ENCODE measurements at places on chromosomes 2 and 18.

GRCh38 chr2:38948387-38948882 lies 58.8 kb downstream of the ARHGEF33 start:
- DNase-seq: no peak

DNA sequence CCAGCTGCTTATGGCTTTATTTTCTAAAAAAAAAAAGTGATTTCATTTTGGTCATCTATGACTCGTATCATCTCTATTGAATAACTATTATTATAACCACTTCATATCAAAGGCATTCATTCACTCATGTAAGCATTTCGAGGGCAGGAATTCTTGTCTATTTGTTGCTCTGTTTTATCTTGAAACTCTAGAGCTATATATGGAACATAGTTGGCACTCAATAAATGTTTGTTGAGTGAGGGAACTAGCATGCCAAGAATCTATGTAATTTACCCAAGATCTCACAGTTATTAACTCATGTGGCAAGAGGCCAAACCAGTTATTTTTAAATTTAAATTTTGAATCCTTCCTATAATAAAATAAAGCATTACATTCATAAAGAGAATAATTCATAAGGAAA lies 470.1 kb downstream of the TMX3 start:
- DNase-seq: no peak

GRCh38 chr2:170457742-170458141 lies 257.4 kb upstream of the SP5 start:
- DNase-seq: no peak

DNA sequence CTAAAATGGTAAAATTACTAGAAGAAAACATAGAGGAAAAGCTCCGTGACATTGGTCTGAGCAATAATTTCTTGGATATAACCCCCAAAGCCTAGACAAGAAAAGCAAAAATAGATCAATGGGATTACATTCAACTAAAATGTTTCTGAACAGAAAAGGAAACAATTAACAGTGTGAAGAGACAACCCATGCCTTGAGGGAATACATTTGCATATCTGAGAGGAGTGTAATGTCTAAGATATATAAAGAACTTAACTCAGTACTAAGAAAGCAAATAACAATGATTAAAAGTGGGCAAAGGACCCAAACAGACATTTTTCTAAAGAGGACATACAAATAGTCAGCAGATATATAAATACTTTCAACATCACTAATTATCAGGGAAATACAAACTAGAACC lies 206.2 kb downstream of the VAPA start:
- DNase-seq: no peak

DNA sequence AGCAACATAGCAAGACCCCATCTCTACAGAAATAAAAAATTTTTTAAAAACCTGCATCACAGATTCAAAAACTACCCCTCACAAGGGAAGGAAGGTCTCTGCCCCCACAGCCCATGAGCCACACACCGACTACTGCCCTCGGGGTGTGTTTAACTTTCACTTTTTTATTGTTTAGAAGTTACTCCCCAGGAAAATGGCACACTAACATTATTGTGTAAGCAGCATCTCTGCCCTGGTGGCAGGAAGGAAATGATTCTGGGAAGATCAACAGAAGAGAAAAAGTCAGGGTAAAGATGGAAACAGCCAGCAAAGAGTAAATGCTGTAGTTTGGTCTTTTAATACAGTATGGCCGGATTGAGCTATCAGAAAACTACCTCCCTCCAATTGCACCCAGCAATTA lies 21.9 kb downstream of the TRABD2A start:
- DNase-seq: no peak

DNA sequence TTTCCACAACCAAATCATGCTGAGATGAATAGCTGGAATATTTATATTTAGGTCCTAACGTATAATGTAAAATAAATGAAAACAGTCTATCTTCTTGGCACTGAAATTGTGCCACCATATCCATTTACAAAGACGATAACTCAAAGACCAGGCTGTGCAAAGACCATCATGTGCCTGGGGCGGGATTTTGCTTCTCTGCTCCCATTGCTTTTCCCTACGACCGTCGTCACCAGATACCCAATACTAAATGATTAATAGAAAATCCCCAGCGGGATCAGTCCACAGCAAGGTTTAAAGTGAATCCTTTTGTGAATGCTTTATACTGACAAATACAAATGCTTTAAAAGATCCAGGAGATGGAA lies 194.3 kb upstream of the ARL4C start:
- no peak for DNase-seq

- no peak for DNase-seq
Observed at GRCh38 chr2:48567671-48568070, 37.7 kb downstream of the STON1 start.

- DNase-seq: peak; percentile 69
Observed at GRCh38 chr2:3651691-3652648, 6.0 kb upstream of the ALLC start.

GRCh38 chr2:240790370-240791220 lies 29.4 kb downstream of the KIF1A start:
- no peak for DNase-seq

- DNase-seq: no peak
Observed at GRCh38 chr2:81903534-81903933, 1599.0 kb upstream of the LRRTM1 start.

- no peak for DNase-seq
Observed at GRCh38 chr18:10142496-10143160, 228.8 kb downstream of the VAPA start.

DNA sequence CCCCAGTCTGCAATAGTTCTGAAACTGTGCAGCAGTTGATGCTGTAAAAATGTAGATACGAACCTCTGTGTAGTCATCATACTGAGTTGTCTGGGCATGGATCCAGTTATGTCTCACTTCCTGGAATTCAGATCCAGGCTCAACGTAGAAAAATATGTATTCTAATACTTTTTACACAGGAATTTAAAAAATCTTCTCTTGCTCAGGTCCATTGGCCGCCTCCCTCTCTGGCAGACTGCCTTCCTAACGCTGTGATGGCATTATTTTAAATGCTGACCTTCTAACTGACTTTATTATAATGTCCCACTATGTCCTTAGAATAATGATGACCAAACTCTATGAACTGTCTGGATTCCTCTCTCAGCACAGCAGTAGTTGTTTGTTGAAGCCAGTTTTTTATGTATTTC lies 119.6 kb downstream of the FEZ2 start:
- DNase-seq: no peak

- DNase-seq: no peak
Observed at GRCh38 chr2:127064642-127065250, 42.2 kb downstream of the BIN1 start.

- DNase-seq: no peak
Observed at GRCh38 chr2:182509-183122, 81.2 kb downstream of the SH3YL1 start.

- no peak for DNase-seq
Observed at GRCh38 chr2:212914392-212914791, 237.0 kb downstream of the IKZF2 start.

- DNase-seq: no peak
Observed at GRCh38 chr18:56789004-56789888, 138.1 kb downstream of the WDR7 start.

- no peak for DNase-seq
Observed at GRCh38 chr2:134023854-134024253, 230.0 kb upstream of the MGAT5 start.

DNA sequence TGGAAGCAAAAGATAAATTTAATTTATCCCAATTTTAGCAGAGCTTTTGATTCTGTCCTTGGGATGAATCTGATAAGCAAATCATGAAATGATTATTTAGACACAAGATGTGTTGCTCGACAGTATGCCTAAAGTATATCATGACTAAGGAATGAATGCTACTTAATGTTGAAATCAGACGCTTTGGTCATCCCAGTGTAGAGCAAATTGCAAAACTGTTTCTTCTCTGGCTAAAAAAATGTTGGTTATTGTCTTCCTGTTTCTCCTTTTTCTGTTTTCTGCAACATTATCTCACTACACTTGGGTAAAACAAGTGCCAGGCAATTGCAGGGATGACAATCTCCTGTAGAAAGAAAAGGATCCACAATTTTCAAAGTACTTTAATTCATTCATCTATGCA lies 66.4 kb downstream of the BABAM2 start:
- no peak for DNase-seq

- peak; percentile 36 for DNase-seq
Observed at GRCh38 chr2:238418196-238418998, 8.3 kb upstream of the ASB1 start.

GRCh38 chr18:73563901-73564472 lies 583.6 kb downstream of the FBXO15 start:
- DNase-seq: no peak

DNA sequence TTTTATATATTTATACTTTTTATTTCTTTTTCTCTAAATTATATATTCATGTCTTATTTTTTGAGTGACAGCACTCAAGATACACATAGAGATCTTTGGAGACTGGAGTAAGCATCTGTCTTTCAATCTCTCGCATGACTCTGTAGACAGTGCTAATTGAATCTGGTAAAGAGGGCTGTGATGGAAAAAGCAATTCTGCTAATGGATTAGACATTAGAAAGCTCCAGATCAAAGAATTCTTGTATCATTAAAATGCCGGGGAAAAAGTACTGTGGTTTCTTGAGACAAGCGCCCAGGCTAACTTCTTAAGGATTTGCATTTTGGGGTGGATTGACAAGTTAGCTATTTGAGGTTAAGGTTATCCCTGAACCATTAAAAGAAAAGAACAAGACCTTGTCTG lies 383.1 kb upstream of the TNP1 start:
- no peak for DNase-seq

GRCh38 chr2:73981081-73982001 lies 3.4 kb upstream of the TET3 start:
- DNase-seq: no peak

- DNase-seq: no peak
Observed at GRCh38 chr2:14896330-14897030, 264.0 kb downstream of the LRATD1 start.

GRCh38 chr2:238868067-238868524 lies 20.2 kb downstream of the TWIST2 start:
- DNase-seq: no peak

GRCh38 chr2:17544256-17544655 lies 3.8 kb downstream of the VSNL1 start:
- DNase-seq: no peak

GRCh38 chr2:239273280-239274234 lies 127.3 kb downstream of the HDAC4 start:
- no peak for DNase-seq

DNA sequence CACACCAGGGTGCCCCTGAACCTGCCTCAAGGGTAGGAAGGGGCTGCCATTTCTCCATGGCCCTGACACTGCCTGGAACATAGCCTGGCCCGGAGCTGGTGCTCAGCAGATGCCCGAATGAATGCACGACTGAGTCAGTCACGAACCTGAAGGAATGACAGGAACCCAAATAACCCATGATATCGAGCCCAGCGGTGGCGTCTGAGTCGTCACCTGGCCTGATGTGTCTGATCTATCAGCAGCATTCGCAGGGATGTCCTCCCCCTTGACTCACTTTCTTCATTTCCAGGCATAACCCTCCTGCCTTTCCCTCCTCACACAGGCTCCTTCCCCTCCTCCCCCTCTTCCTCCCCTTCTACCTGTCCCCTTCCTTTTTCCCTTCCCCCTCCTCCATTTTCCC lies 52.1 kb upstream of the SMAD7 start:
- DNase-seq: no peak

- no peak for DNase-seq
Observed at GRCh38 chr18:66560094-66560493, 43.8 kb downstream of the CDH19 start.

DNA sequence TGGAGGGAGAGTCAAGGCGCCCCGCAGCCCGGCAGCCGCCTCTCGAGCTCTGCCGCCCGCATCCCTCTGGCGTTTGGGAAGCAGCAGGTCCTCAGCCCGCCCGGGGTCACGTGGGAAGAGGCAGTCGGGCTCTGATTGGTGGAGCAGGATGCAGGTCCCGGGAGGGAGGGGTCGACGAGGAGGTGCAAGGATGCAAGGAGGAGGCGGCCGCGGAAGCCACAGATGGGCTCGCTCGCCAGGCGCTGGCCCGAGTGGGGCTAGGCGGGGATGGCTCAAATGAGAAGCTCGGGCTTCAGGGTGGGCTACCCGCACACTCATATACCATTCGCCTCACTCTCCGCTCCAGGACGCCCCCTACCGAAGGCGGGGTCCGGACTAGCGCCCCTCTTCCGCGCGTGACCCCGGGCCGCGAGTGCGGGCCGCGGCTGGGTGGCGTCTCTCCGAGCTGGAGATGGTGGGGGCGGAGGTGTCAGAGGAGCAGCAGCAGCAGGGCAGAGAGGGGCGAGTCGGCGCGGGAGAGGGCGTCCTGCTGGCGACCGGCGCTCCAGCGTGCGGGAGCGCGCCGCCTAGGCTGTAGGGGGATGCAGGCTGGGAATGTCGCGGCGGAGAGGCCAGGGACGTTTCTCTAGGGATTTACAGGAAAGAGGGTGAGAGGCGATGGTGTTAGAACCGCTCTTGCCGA lies at the start of gene TMEFF2:
Gene TMEFF2, minus strand, starts transcription at position 68 of the 682 bp plus-strand sequence. CDS start 409 bp downstream, outside the sequence.
- DNase-seq: peak; percentile 18

DNA sequence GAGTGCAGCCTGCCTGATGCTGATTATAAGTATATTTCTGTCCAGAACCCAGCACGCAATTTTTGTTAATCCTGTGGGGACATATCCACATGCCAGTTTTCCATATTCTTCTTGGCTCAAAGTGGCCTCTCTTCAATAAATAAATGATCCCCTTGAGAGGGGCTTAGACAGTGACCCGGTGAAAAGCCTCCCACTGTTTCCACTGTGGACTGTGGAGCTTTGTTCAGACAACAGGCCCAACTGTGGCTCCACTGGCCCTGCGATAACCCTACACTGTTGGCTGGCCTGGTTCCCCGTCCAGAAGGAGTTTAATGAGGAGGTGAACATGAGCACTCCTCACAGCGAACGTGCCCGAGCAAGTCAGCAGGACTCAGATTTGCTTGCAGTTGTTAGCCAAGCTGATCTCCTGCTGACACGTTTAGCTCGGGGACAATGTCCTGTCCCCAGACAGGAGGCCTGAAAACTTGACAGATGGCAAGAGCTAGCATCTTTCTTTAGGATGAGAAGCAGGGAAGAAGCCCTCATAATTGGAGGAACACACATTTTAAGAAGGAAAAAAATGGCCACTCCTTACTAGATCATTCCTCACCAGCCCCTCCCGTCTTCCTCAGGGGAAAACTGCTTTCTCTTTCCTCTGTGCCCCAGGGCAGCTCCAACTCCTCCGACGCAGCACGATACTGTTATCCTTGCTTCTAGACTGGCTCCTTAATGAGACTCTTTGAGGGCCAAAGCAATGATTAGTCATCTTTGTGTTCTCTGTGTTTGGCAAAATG lies 20.0 kb upstream of the MTCL1 start:
- no peak for DNase-seq

DNA sequence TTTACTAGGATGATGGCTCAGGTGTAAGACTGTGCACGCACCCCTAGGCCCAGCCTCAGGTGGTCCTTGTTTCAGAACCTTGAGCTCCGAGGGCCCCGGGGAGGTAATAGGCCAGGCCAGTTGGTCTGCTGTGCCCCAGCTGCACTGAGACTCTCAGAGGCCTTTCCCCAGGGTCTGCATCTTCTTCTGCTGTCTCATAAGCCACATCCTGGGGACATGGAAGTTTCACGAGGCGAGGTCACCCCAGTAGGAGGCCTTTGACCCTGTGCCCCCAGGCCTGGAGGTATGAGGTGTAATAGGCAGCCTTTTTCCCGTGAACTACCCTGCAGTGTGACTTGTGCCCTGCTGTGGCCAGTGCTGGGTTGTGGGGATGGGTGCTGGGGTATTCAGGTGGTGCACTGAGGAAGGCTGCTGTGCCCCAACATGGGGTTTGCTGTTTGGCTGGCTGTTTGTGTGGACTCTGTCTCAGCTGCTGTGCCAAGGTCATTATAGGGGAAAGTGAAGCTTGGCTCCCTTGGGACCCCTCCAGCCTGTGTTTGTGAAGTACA lies 6.9 kb downstream of the OXER1 start:
- DNase-seq: no peak

- no peak for DNase-seq
Observed at GRCh38 chr2:72883356-72883962, 3.7 kb upstream of the SPR start.
